Effector CD4-positive, alpha-beta T cell (primary cell): ENCODE measurements at places on chromosomes 5 and 9.
A peak's percentile ranks its signal among the peaks of the same experiment; 100 is the strongest.

- DNase-seq = no peak
These were observed 130.6 kb upstream of the ANKH start for GRCh38 chr5:15002173-15002572.

GRCh38 chr5:112570708-112571444, 151.8 kb upstream of the EPB41L4A start:
- DNase-seq = no peak

GRCh38 chr5:143231973-143232812, 171.3 kb downstream of the NR3C1 start:
- DNase-seq = no peak

GRCh38 chr5:132526290-132526973, 16.9 kb downstream of the IL5 start:
- DNase-seq = peak; percentile 8

- no peak for DNase-seq
These were observed 122.8 kb downstream of the SIL1 start for GRCh38 chr5:139075066-139076050.

GRCh38 chr5:125179612-125180011, 433.2 kb upstream of the ZNF608 start:
- DNase-seq = no peak
